ENCODE measurements at places on chromosomes 2 and 18. TPM values are rescaled to one million over a fixed set of nuclear protein-coding genes. Genes with fewer than 3 reads are reported as not detected.

Gene FSIP2
- 10.1 TPM for total RNA-seq

DNA sequence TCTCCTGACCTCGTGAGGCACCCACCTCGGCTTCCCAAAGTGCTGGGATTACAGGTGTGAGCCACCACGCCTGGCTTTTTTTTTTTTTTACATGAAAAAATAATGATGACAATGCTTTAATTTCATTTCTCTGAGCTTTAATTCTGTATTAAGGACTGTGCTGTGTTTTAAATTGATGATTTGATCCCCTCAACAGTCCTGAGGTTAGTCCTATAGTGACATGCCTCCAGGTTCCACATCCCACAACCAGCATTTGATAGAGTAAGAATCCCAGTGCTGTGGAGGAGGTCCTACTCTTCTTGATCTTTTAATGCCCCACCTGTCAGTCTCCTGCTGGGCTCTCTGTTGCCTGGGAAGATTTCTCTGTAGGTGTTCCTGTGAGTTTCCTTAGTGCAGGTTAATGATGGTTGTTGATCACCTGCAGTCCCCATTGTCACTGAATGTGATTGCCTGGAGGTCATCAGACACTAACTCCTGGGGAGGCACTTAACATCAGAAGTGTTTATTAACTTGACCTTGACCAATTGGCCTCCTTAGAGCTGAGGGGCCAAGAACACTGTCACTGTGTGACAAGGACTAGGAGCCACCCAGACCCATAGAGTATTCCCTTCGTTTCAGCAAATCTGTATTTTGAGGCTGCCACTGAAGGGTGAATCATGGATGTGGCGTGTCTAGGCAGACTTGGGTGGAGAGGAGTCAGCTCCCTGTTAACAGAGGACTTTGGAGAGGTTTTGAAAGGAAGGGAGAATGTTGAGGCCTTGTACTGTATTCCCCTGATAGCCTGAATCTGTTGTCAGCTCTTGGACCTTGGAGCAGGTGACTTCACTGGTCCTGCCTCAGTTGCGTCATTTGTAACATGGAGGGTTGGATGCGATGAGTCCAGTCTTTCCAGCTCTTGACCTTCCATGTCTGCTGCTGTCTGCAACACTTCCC is 11.5 kb downstream of the ASAP2 start:
- DNase-seq: no peak

Gene ACMSD
- total RNA-seq: not detected

Gene SEC11C
- total RNA-seq: 25.9 TPM

DNA sequence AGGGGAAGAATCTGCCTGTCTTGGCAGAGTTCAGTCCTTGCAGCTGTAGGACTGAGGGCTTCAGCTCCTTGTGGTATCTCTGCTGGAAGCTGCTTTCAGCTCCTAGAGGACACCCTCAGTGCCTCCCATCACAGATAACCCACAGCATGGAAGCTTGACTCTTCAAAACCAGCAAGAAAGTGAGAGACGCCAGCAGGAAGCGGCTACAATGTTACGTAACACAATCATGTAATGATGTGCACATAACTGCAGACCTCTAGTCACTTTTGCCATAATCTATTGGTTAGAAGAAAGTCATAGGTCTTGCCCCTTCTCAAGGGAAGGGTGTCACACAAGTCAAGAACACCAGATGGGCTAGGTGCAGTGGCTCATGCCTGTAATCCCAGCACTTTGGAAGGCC is 69.1 kb upstream of the AFF3 start:
- DNase-seq: no peak

DNA sequence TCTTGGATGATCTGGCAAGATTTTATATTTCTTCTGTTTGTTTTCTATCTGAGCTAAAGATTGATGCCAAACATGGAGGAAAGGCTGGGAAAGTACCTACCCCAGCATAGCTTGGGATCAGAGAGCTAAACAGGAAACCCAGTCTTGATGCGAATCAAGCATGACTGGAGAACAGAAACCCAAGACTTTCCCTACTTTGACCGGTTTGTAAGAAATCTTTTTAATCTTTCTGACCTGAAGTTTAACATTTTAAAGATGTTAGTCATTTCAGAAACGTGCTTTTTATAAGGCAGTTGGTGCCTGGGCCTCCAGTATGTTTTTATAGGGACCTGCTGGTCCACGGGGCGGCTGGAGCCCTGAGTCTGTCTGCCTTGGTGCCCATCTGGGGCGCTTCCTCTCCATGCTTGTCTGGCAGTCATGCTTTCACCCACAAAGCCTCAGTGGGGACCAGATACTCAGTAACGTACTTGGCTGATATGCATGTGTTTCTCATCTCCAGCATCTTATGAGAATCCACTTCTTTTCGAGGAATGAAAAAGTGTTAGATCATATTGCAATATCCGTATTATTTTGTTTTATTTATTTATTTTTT is 266.5 kb downstream of the PTGR3 start:
- DNase-seq: no peak

DNA sequence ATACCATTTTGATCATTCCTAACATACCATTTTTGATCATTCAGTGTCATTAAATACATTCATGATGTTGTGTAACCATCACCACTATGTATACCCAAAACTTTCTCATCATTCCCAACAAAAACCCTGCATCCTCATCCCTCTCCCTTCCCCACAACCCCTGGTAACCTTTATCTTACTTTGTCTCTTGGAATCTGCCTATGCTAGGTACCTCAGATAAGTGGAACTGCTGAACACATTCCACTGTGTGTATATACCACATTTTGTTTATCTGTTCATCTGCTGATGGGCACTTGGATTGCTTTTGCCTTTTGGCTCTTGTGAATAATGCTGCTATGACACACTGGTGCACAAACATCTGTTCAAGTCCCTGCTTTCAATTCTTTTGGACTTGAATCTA is 83.8 kb upstream of the TFCP2L1 start:
- no peak for DNase-seq

GRCh38 chr2:25347205-25347815 is 5.6 kb upstream of the DNMT3A start:
- DNase-seq: no peak

Gene RGPD3
- total RNA-seq: 2.1 TPM

DNA sequence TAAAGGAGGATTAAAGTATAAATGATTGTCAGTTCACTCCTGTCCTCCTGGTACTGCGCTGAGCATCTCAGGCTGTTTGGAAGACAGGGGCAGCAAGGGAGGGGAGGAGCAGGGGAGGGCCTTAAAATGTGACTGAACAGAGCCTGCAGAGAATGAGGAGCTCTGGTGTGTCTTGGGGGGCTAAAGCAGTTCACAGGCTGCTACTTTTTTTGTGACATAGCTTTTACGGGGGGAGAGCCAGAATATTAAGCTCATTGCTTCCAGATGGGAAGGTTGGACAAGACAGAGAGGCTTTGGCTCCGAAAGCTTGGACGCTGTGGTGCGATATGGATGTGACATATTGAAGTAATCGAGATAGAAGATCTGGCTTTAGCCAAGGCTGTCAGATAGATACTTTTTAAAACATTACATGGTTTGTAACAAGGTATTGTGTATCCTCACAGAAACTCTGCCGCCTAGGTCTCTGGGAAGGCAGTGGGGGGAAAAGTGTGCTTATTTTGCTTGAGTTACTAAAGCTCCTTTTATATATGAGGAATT is 40.5 kb downstream of the RDH14 start:
- no peak for DNase-seq

Measured in suprapubic skin (tissue), 4 donors.